ENCODE measurements at places on chromosomes 7 and 10.

GRCh38 chr7:106551936-106552335 lies 109.0 kb downstream of the CCDC71L start:
- no peak for DNase-seq

- DNase-seq = peak; percentile 52
Observed at GRCh38 chr10:44978570-44979280, at the start of gene DEPP1. TSS of gene DEPP1 (minus strand) at chr10:44978809. CDS start at chr10:44978030, 779 bp downstream.

DNA sequence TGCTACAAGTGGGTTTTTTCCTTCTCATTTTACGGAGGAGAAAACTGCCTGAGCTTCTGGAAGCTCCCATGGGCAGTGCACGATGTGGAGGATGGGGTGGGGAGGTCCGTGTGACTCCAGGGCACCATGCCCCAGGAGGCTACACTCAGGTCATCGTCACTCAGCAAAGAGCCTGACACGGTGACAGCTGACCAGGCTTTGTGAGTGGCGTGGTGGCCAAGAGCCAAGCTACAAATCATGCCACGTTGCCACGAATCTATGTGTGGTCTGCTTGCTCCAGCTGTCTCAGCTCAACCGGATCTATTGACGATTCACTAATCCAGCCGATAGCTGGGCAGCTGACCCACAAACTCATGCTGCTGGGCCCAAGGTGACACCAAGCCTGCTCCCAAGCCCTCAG lies 27.6 kb upstream of the C10orf71 start:
- DNase-seq = no peak

GRCh38 chr7:152459724-152460251 lies 24.0 kb upstream of the KMT2C start:
- peak; percentile 45 for DNase-seq

GRCh38 chr7:89593125-89593524 lies 561.1 kb upstream of the STEAP1 start:
- DNase-seq = no peak

- no peak for DNase-seq
Observed at GRCh38 chr10:5268234-5268633, 71.6 kb downstream of the AKR1C4 start.

DNA sequence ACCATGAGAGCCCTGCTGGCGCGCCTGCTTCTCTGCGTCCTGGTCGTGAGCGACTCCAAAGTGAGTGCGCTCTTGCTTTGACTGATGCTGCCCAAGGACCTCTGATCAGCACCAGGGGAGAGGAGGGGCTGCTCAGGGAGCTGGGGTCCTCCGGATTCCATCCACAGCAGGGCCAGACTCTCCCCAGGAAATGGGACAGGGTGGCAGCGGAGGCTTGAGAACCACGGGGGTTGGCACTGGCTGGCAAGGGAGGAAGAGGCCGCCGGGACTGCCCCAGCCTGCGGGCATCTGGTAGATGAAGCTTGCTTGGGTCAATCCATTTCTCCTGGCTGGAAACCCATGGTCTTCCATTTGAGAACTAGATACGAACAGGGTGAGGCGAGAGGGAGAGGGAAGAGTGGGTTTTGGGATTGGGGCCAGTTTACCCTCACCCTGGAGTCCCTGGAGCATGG lies 647 bp downstream of the PLAU start:
- no peak for DNase-seq

Data from NCI-H1417 treated with DMSO at 0.1 percent for 48 hours (cell line).